SK-N-MC (cell line): ENCODE measurements at places on chromosomes 11 and 22.

DNA sequence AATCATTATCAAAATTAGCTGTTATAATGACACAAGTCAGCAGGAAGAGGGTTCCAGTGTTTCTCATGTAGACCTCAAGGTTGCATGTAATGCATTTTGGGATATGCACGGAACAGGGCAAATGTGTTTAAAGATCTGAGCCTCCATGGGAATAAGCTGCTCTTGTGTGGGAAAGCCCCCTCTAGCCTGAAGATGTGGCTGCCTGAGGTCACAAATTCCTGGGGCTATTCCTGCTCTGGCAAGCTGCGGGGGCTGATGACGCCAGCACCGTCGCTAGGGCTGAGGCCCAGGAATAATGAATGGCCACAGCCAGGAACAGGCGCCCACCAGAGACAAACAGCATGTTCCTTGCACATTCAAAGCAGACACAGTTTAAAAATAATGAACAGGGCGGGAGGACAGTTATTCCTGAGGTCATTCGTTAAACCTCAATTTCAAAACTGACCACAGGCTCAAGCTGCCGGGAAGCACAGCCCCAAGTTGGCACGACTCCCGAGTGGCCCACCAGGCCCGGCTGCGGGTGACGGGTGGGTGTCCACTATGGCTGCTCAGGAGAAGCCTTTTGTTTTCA is 11.7 kb downstream of the OSBPL5 start:
- DNase-seq, result peak; percentile 8

GRCh38 chr11:409600-410483 is 5.0 kb downstream of the SIGIRR start:
- DNase-seq, result no peak

GRCh38 chr22:28600546-28601143 is 79.0 kb downstream of the TTC28 start:
- peak; percentile 67 for DNase-seq

- no peak for DNase-seq
Observed at GRCh38 chr11:105056446-105056845, 11.3 kb upstream of the CARD16 start.

- no peak for DNase-seq
Observed at GRCh38 chr11:119377112-119377901, 4.2 kb downstream of the USP2 start.
